ENCODE measurements at places on chromosomes 16 and 17.

- no peak for DNase-seq
Measured at GRCh38 chr16:67750466-67750865, 31.4 kb upstream of the GFOD2 start.

GRCh38 chr16:55242667-55243066 lies 81.3 kb upstream of the IRX6 start:
- no peak for DNase-seq

DNA sequence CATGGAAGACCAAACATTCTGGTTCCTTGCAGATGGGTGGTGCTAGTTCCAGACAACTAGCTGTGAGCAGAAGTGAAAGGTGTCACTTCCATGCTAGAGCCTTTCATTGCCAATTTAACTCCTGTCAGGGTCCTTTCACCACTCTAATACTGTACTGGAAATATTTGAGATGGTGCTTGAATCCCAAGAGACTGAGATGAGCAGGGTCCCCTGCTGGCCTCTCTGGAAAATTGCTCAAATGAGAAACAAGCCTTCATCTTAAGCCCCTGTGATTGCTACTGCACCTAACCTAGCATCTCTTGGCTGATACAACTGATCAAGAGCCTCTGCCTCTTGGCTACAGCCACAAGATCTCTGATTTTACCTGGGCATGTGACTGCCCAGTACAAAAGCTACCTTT lies 7.4 kb upstream of the VAC14 start:
- DNase-seq, result no peak

GRCh38 chr17:75950421-75950820 lies 9.6 kb upstream of the FBF1 start:
- DNase-seq, result no peak

- DNase-seq, result no peak
Measured at GRCh38 chr17:28929787-28930186, 21.5 kb downstream of the PHF12 start.

DNA sequence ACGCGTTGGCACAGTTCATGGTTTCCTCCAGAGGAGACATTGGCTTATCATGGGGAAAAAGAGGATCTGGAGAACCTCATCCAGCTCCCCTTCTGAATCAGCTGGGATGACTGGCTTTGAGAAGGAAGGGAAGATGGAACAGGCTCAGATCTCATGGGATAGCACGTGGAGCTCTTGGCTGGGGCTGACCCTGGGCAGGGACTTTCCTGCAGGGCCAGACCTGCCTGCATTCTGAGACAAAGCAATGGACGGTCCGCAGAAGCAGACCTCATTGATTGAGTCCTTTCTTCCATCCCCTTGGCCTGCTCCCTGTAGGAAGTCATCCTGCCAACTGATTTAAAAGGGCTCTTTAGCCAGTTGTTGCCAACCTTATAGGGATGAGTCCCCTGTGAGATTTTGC lies 26.2 kb downstream of the PLCD3 start:
- DNase-seq, result no peak

- DNase-seq, result no peak
Measured at GRCh38 chr17:75722542-75723095, 1.4 kb downstream of the ITGB4 start.

DNA sequence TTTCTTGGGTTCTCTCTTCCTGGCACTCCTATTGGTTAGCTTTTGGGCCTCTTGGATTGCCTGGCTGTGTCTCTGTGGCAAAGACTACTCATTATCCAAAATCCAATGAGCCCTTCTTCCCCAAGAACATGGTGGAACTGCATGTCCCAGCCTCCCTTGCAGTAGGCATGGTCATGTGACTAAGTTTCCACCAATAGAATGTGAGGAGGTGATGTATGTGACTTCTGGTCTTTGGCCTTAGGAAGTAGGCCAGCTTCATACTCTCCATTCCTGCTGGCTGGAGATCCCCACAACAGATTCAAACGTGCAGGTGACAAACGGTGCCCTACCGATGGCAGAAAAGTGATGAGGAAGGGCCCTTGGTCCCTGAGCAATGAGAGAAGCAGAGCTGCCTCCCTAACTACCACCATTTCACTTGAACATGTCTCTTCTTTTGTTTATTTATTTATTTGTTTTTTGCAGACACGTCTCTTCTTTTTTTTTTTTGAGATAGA lies 17.3 kb upstream of the SPN start:
- no peak for DNase-seq

DNA sequence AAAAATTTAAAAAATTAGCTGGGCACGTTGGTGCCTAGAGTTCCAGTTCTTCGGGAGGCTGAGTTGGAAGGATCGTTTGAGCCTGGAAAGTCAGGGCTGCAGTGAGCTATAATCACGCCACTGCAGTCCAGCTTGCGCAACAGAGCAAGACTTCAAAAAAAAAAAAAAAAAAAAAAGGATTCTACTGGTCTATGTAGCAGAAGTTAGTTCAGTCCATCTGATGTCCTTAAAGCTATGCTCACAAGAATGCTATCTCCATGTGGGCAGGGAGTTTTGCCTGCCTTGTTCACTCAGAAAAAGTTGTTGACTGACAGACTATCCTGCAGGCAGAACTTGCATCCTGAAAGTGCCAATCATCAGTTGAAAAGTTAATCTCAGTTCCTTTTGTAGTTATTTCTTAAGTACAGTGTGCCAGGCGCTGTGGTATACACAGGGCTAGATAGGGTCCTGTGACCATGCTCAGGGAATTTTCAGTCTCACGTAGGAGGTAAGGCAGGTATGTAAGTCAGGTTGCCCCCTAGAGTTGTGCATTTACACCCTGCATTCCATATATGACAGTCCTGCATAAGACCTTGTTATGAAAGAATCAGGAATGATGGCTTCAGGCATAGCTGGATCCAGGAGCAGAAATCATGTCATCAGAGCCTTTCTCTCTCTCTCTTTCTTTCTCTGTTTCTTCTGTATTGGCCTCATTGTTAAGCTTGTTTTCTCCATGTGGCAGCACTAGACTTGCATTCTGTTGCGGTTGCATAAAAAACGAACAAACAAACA lies 7.6 kb downstream of the SYT17 start:
- DNase-seq, result no peak

DNA sequence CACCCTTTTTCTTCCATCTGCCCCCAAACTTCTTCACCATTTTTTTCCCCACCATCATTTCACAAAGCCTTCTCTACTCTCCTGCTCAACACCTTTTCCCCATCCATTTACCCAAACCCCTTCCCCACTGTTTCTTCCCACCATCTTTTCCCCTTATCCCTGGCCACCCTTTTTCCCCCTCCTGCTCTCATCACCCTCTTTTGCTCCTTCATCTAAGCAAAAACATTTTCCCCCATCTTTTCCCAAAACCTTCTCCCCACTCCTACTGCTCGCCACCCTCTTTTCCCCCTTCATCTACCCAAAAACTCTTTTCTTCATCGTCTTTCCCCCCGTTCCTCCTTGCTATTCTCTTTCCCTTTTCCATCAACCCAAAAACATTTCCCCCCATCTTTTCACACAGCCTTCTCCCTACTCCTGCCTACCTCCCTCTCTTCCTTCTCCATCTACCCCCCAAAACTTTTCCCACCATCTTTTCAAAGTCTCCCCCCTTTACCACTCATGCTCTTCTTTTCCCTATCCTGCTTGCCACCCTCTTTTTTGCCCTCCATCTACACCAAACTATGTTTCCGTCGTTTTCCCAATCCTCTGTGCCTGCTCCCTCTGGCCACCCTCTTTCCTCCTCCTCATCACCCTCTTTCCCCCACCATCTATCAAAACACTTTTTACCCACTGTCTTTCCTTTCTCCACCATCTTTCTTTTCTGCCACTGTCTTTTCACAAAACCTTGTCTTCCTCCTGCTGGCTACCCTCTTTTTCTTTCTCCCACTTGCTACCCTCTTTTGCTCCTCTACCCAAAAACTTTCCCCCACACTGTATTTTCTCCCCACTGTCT lies 205.8 kb upstream of the WSB1 start:
- DNase-seq, result no peak

DNA sequence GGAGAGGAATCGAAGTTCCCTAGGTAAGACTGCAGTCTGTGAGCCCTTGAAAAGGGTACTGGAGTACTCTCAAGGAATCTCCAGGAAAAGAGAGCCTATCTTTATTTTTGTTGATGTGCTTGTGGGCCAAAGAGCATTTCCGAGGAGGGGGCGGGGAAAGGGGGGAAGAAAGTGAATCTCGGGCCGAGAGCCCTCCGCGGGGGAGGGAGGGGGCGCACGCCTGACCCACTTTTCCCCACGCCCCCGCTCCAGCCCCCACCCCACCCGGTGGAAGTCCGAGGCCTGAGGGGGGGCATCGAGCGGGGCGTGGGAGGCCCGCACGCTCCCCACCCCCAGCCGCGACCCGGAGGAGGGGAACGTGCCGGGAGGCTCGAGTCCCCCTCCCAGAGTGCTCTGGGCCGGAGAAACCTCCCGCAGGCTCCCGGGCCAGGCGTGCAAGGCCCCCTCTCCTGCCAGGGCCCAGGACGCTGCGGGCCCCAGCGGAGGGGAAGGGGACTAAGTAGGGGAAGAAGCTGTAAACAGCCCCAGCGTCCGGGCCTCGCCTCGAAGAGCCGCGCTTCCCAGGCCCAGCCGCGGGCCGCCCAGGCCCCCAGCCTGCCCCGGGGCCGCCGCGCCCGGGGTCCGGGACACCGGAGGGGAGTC lies 444 bp downstream of the HELZ start:
- DNase-seq, result no peak

DNA sequence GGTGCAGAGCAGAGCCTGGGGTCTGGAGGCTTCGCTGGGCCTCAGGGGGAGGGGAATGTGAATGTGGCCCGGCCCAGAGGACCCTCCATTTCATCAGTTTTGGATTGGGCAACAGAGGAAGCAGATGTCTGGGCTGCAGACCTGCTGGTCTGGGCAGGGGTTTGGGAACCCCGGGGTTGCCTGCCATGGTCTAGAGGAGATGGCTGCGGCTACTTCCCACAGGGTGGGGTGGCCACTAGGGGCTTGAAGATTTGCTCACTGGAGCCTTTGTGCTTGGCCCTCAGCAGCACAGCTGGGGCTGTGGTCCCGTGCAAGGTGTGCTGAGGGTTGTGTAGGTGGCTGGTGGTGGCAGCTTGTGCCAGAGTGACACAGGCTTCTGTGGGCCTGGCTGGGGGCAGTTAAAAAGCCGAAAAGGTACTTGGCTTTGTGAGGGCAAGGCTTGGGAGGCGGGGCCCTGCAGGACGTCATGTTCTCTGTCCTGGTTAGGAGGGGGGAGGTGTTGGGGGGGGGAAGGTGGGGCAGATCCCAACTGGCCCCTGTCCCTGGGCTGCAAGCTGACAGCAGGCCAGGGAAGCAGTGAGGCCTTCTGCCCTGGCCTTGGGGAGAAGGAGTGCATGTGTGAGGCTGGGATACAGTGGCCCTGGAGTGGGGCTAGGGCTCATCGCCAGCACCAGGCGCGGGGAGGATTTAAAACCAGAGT lies 98.0 kb downstream of the KPNA2 start:
- no peak for DNase-seq

DNA sequence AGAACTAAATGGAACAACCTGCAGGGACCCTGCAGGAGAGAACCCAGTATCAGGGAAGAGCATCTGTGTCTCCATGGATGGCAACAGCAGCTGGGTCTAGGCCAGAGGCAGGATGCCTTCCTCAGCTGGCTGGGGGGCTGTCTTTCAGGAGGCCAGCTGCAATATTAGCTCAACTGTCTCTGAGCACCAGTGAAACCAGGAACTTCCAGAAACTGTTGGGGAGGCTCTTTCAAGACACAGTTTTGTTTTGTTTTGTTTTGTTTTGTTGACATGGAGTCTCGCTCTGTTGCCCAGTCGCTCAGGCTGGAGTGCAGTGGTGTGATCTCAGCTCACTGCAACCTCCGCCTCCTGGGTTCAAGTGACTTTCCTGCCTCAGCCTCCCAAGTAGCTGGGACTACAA lies 7.6 kb downstream of the GPR142 start:
- DNase-seq, result no peak

DNA sequence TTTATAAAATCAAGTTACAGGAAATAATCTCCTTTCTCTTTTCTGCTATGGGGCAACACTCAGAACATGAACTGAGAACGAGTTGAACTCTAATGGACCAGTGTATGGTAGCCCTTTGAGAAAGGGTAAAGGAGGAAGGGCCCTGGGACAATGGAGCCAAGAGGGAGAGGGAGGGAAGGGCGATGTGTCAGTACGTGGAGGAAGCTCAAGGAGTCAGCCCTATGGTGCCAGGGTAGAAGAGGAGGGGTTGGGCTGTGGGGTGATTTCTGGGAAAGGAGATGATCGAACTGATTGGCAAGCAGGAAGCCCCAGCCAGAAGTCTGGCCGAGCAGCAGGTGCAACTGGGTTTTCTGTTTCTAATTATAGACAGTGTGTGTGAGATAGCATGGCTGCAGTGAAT lies 4.3 kb upstream of the WIPI1 start:
- DNase-seq, result no peak
